Glutamatergic neuron (in vitro differentiated cells): ENCODE measurements at places on chromosomes 11 and 22.

DNA sequence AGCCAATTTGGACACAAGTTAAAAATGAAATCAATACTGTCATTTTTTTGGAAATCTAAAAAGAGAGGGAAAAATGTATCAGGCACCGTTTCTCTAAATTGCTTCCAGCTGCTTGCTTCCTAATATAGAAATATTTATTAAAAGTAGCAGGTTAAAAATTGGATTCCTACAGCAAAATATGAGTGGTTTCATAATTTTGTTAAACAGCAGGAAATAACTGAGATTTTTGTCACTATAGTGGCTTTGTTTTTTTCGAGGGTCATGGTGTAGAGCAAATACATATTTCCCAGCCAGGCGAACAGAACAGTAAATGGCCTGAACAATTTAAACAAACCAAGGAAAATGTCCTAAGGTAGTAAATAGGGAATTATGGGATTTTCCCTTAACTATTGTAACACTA lies 159.7 kb downstream of the DDX10 start:
- no peak for DNase-seq

DNA sequence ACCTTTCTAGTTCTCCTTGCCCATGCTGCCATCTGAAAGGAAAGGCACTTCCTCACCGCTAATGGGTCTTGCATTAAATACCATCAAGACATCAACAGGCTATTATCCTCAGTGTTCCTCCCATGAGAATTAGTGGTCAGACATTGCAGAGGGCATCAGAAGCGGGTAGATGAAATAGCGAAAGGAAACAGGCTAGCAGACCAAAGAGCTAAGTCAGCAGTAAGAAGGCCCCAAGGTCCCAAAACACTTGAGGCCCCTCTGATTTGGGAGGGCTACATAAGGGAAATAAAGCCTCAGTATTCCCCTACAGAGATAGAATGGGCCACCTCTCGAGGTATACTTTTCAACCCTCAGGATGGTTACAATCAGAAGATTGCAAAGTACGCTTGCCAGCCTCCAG lies 12.9 kb downstream of the KCNJ11 start:
- DNase-seq: no peak

GRCh38 chr22:48043581-48043980 lies 1281.1 kb downstream of the TBC1D22A start:
- DNase-seq: no peak

GRCh38 chr11:6988506-6988905 lies 31.6 kb downstream of the ZNF214 start:
- DNase-seq: no peak

DNA sequence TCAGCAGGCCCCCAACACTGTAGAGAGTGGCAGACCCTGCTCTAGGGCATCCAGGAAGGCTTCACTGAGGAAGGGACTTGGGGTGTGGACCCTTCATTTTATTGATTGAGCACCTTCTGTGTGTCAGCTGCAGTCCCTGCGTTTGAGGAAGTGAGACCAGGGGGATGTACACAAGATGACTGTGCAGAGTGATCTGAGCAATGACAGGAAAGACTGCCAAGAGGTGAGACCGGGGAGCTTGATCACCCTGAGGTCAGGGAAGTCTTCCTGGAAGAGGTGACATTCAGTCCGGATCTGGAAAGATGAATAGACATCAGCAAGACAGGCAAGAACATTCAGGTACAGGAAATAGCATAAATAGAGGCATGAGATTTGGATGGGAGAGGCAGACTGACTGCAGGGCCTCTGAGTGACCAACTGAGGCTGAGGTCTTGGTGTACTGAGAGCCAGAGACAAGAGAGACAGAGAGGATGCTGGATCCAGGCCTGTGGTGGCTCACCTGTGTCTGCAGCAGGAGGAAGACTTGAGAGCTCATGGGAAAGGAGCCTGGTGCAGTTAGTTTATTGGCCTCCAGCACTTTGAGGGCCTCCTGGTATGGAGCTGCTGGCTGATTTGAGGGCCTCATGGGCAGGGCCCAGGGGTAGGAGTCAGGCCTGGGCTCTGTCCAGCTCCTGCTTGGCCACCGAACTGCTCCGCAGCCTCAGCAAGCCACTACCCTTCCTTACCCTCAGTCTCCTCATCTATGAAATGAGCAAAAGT lies 5.2 kb downstream of the DGAT2 start:
- DNase-seq: no peak

DNA sequence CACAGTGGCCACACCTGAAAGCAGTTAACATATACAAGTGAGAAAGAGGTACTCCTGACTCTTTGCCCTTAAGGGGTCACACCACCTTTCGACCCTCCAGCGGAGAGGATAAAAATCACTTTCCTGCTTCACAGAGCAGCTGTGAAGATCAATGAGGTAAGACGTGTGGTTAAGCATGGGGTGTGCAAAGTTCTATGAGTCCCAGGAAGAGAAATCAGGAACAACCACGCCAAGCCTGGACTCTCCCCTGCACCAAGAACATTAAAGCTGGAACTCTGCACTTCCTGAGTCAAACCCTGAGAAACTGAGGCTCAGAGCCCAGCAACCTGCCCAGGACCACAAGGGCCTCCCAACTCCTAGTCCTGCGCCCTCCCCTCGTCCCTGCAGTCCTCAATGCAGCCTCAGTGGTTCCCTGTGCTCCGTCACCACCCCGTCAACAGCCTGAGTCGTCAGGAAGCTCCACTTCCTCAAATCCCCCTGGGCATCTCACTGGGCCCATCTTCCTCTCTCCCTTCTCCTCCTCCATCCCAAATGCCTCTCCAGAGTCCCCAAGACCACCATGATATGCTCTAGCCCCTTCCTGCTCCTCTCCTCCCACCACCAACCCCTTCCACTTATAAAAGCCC lies 17.7 kb downstream of the TNKS1BP1 start:
- DNase-seq: no peak

- DNase-seq: no peak
Observed at GRCh38 chr11:87878373-87878825, 296.8 kb downstream of the RAB38 start.
